Stimulated activated CD8-positive, alpha-beta memory T cell treated with anti-CD3 and anti-CD28 coated beads, Interleukin-4, amount 100 ng/mL, for 1 hour (primary cell): ENCODE measurements at places on chromosomes 2 and 18.

GRCh38 chr2:22281033-22281432, 1103.9 kb upstream of the KLHL29 start:
- DNase-seq = no peak

GRCh38 chr2:168480356-168480755, 24.3 kb downstream of the CERS6 start:
- DNase-seq = no peak

GRCh38 chr2:17857021-17857420, 21.4 kb upstream of the KCNS3 start:
- DNase-seq = no peak

DNA sequence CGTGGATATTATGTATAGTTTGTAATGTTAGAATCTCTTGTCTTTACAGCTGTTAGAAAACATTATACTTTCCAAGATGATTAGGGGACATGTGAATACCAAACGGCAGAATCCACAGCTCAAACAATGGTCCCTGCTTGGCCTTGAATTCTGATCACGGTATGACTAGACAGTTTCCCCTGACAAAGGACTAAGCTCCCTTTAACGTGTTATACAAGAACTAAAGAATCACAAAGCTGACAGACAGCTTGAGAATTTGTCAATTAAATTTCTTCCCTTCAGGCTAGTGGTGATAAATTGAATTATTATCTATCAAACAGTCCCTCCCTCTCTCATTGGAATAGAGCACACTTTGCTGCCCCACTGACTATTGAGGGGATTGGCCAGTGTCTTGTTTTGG, 359.2 kb upstream of the ID2 start:
- no peak for DNase-seq

DNA sequence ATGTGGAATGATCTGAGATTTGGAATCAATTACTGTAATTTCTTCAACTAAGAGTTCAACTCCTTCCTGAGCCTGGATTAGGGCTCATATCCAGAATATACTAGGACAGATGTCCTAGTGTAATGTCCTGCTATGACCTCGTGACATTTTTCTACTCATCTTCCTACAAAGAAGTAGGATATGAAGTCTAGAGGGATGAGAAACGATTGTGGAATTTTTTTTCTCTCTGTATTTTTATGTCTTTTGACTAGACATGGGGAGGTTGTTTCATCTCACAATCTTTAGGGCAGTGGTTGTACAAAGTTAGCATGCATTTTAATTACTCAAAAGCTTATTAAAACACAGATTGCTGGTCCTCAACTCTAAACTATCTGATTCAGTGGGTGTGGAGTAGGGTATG, 203.0 kb downstream of the PARD3B start:
- no peak for DNase-seq

GRCh38 chr18:65768120-65768778, 17.4 kb downstream of the CDH7 start:
- no peak for DNase-seq

- no peak for DNase-seq
Observed at GRCh38 chr18:75317703-75318102, 107.1 kb downstream of the TSHZ1 start.
